ENCODE measurements at places on chromosomes 2 and 18.

GRCh38 chr2:44777036-44777435 is 164.5 kb upstream of the SIX3 start:
- DNase-seq, result no peak

DNA sequence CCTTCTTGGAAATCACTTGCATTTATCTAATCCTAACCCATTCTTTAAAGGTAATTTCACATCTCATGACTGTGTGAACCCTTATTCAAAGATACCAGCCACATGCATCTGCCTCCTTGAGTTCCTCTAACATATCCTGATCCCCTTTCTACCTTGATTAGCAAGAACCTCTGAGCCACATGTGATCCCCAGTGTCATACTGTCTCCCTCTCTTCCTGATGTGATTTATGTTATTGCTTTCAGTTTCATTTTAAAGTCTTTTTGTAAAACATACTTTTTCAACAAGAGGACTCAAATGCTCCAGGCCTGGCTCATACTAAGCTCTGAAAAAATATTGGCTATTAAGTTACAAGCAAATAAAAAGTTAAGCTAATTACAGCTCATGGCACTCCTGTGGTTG is 470.1 kb downstream of the DLGAP1 start:
- peak; percentile 26 for DNase-seq

DNA sequence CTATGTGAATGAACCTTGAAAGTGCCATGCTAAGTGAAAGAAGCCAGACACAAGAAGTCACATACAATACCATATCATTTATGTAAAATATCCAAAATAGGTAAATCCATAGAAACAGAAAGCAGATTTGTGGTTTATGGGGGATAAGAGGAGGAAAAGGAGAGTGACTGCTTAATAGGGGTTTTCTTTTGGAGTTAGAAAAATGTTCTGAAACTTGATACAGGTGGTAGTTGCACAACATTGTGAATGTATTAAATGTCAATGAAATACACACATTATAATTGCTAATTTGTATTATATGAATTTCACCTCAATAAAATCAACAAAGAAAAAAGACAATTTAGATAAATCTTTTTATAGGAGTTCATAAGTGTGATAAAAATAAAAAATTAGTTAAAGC is 37.1 kb downstream of the MEMO1 start:
- DNase-seq, result no peak

GRCh38 chr18:42330296-42330695 is 375.3 kb downstream of the PIK3C3 start:
- DNase-seq, result no peak

DNA sequence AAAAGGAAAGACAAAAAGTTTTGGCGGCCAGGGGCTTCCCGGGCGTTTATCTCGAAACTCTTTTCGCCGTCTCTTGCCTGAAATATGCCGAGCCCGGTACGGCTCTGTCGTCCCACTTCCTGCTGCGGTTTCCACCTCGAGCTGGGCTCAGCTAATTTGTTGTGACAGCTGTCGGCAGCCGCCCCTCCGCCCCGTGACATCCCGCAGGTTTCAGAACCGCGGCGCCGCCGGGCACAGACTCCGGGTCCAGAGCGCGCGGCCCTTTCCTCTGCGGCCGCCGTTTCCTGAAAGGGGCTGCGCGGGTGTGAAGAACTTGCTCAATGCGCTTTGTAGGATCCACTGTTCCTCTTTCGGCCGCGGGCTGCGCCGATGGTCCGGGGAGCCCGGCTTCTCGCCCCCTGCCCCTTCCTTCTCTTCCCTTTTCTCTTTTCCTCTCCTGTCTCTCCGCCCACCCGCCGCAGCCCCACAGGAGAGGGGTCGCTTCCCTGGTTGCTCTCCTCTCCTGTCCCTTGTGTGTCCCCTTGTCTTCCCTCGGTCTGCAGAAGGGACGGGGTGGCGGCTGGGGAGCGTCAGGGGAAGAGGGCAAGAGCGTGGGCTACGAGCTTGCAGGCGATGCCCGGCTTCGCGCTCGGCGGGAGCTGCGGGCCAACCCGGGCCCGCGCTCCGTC is 648 bp downstream of the ARID5A start:
- DNase-seq, result peak; percentile 60

- no peak for DNase-seq
Observed at GRCh38 chr18:581096-581495, 916 bp downstream of the CETN1 start.

- peak; percentile 40 for DNase-seq
Observed at GRCh38 chr2:144459286-144459685, 60.6 kb downstream of the ZEB2 start.

DNA sequence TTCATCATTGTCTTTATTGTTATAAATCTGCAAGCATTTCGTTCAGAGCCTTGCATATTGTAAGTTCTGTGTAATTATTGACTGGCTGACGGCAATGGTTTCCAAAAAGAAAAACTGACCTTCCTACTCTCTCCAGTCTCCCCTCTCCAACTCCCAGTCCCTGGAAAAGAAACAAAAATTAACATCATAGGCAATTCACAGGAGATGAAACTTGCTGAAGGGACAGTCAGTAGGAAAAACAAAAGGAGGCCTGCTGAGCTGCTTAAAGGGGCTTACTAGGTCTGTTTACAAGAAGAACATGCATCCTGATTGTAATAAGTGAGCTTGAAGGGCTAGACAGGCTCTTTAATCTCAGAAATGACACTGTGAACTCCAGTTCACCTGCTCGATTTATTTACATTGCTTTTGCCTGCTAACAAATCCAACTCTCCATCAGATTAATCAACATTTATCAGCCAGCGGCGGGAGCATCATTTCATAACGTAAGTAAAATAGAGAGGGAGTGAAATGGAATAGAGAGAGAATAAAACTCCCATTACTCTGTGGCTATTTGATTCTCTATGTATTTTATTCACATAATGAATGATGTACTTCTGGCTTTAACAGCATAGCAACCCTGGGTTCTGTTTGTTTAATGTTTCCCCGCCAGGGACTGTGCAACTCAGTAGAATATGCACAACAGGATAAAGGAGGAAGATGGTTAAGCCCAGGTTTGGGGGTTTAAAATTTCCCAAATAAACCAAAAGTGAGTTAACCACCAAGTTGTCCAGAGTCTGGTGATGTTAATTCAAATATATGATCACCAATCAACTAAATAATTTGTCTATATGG is 256.7 kb upstream of the SETBP1 start:
- DNase-seq, result no peak

- no peak for DNase-seq
Observed at GRCh38 chr2:66569974-66570373, 135.0 kb downstream of the MEIS1 start.

DNA sequence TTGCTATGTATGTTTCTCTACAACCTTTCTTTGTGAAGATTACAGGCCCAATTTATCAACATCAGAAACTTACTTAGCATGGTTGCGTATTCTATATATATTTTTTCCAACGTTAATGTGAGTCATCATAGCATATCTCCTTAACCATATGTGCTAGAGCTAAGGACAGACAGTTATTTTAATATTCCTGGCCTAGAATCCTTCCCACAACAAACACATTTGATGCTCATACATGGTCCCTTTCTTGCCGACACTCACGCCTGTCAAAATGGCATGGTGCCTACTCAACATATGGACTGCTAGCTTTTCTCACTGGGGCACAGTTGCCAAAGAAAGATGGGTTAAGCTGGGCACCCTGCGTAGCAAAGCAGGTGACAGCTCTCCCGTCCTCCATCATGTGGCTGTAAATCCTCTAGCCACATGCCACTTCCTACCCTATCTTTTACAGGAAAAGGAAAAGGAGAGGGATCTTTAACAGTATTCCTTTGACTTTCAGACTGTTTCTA is 75.2 kb upstream of the GALNT5 start:
- peak; percentile 57 for DNase-seq

DNA sequence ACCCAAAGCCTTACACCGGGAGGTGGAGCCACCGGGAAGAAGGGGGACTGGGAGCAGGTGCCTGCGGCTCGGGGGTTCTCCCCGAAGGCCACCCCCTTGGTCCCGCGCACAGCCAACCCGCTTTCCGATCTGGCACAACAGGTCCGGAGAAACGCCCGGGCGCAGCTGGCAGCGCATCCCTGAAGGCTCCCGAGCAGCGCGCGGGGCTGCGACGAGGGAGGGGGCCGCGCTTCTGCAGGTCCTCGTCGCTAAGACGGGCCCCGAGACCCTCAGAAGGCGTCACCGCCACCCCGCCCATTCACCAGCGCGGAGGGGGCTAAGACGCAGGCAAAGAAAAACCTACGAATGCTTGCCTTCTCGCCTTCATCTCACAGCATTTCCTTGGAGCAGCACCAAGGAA is 1.8 kb downstream of the CBLN2 start:
- DNase-seq, result no peak

DNA sequence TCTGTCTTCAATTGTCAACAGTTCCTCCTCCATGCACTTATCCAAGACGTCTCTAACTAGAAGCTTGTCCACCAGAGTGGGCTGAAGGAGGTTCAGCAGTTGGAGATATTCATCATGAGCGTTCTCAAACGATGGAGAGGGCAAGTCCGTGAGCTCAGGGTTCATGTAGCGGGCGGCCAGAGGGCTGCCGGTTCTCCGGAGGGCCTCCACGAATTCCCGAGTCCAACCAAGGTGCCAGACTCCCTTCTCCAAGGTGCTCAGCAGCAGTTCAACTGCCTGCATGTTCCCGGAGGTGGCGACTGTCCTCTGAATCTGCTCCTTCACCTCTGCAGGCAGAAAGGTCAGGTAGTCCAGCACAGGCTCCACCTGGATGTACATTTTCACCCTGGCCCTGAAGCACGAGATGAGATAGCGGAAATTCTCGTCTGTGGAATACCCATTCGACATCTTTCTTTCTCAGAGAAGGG is 590 bp downstream of the IFIH1 start:
- DNase-seq, result peak; percentile 56

- peak; percentile 32 for DNase-seq
Observed at GRCh38 chr18:77102259-77103040, 30.1 kb downstream of the MBP start.

DNA sequence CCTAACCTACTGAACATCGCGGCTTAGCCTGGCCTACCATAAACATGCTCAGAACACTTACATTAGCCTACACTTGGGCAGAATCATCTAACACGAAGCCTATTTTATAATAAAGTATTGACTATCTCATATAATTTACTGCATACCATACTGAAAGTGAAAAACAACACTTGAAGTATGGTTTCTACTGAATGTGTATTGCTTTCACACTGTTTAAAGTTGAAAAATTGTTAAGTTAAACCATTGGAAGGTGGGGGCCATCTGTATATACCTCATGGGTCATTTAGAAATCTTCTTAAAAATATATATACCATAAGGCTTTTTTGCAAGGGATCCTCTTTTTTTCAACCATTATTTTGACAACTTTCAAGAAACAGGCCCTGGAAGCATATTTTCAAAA is 16.5 kb downstream of the RNF149 start:
- no peak for DNase-seq

GRCh38 chr2:135638825-135639224 is 102.8 kb upstream of the UBXN4 start:
- no peak for DNase-seq

GRCh38 chr18:25465152-25465732 is 113.3 kb upstream of the ZNF521 start:
- no peak for DNase-seq

DNA sequence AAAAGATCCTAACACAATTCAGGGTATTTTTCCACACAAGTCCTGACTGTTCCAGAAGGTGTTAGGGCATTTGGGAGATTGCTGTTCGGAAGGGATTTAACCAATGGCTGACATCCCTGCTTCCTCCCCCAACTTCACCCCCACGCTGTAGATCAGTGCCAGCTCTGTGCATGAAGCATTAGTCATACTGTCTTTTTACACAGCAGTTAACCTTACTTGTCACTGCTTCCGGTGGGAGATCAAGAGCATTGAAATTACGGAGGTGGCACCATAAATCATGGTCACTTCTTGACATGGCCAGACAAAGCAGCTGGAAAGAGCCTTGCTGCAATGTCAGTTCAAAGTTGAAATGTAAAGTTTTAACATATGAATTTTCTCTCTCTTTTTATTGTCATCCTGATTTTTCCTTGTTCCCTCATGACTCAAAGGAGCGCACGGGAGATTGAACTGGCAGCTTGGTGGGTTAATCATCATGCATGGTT is 70.2 kb downstream of the HRH4 start:
- peak; percentile 23 for DNase-seq

DNA sequence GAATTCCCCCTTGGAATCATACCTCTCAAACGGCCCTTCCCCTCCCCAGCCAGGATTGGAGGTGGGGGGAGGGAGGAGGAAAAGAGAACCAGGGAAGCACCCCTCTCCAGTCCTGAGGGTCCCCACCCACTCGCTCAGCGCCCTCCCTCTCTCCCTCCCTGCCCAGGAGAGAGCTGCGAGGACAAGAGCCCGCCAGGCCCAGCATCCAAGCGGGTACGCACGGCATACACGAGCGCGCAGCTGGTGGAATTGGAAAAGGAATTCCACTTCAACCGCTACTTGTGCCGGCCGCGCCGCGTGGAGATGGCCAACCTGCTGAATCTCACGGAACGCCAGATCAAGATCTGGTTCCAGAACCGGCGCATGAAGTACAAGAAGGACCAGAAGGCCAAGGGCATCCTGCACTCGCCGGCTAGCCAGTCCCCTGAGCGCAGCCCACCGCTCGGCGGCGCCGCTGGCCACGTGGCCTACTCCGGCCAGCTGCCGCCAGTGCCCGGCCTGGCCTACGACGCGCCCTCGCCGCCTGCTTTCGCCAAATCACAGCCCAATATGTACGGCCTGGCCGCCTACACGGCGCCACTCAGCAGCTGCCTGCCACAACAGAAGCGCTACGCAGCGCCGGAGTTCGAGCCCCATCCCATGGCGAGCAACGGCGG is 14.4 kb downstream of the HOXD3 start:
- no peak for DNase-seq
